Chondrocyte (in vitro differentiated cells): ENCODE measurements at places on chromosomes 1 and 21. TPM values are rescaled to one million over a fixed set of nuclear protein-coding genes. Genes with fewer than 3 reads are reported as not detected.

The HAO2 gene
- total RNA-seq = not detected in 3 replicates

The LMX1A gene
- not detected in 3 replicates for total RNA-seq

The SPATA45 gene
- 0.47 to 1.3 TPM in 2 of 3 replicates, not detected in the other for total RNA-seq

The C1orf87 gene
- 0.21 to 0.65 TPM in 2 of 3 replicates, not detected in the other for total RNA-seq

The CHRM3 gene
- 0.05 to 0.29 TPM in 2 of 3 replicates, not detected in the other for total RNA-seq

The BEND5 gene
- 1.5 to 4.2 TPM (median 2.2 TPM) in 3 replicates for total RNA-seq

The EPHX1 gene
- total RNA-seq = 61.8 to 69.1 TPM (median 67.0 TPM) in 3 replicates

The ACTN2 gene
- 0.28 to 0.47 TPM in 2 of 3 replicates, not detected in the other for total RNA-seq

The ADGRL2 gene
- 51.2 to 64.2 TPM (median 54.1 TPM) in 3 replicates for total RNA-seq

The PLA2G5 gene
- not detected in 3 replicates for total RNA-seq

The PRR9 gene
- not detected in 3 replicates for total RNA-seq

The MATN1 gene
- 0.19 to 0.82 TPM (median 0.47 TPM) in 3 replicates for total RNA-seq

The EFNA3 gene
- total RNA-seq = 4.3 to 5.5 TPM (median 4.5 TPM) in 3 replicates

The ASTN1 gene
- not detected in 3 replicates for total RNA-seq

The MAP3K21 gene
- total RNA-seq = 0.17 to 0.25 TPM (median 0.18 TPM) in 3 replicates

GRCh38 chr1:118254001-118254400, 69.0 kb upstream of the SPAG17 start:
- no peak overlapping the region for H3K4me3 ChIP-seq
- peak overlapping the region; percentile 22 for H3K27ac ChIP-seq
- H3K4me1 ChIP-seq = peaks cover 27% of the 10 kb centered on the region
- no peaks in the 10 kb centered on the region for H3K36me3 ChIP-seq
- no peaks in the 10 kb centered on the region for H3K27me3 ChIP-seq
- no peak for DNase-seq

DNA sequence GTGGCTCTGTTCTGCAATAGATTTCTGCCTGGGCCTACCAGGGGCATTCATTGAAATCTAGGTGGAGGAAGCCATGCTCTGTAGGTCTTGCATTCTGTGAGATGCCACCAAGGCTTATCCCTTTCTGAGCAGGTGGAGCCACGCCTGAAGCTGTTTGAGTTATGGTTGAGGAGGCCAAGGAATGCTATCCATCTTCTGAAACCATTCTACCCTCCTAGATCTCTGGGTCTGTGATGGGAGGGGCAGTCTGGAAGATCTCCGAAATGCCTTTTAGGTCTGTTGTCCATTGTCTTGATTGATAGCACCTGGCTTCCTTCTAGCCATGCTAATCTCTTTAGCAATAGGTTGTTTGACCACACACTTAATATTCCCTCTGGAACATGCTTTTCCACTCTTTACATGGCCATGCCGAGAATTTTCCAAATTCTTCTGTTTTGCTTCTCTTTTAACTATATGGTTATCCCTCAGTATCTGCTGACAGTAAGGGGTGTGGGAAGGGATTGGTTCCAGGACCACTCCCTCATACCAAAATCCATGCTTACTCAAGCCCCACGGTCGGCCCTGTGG, 45.2 kb downstream of the AK4 start:
- H3K4me1 ChIP-seq = peaks cover 57% of the 10 kb centered on the region
- H3K4me3 ChIP-seq = no peak overlapping the region
- no peak overlapping the region for H3K27ac ChIP-seq

- H3K27me3 ChIP-seq = no peaks in the 10 kb centered on the region
- no peak overlapping the region for H3K4me3 ChIP-seq
- peaks cover 2% of the 10 kb centered on the region for H3K36me3 ChIP-seq
- no peak for DNase-seq
- H3K4me1 ChIP-seq = peaks cover 47% of the 10 kb centered on the region
These were observed 4.1 kb downstream of the UQCRHL start for GRCh38 chr1:15803380-15803779.

- H3K27ac ChIP-seq = no peak overlapping the region
- H3K4me3 ChIP-seq = no peak overlapping the region
- peaks cover 12% of the 10 kb centered on the region for H3K36me3 ChIP-seq
- no peaks in the 10 kb centered on the region for H3K27me3 ChIP-seq
- no peak for DNase-seq
These were observed 11.8 kb upstream of the MAB21L3 start for GRCh38 chr1:116099379-116099778.

- DNase-seq = no peak
- H3K27ac ChIP-seq = no peak overlapping the region
- H3K36me3 ChIP-seq = no peaks in the 10 kb centered on the region
- no peaks in the 10 kb centered on the region for H3K4me1 ChIP-seq
These were observed 38.2 kb downstream of the ACTN2 start for GRCh38 chr1:236724506-236724905.

DNA sequence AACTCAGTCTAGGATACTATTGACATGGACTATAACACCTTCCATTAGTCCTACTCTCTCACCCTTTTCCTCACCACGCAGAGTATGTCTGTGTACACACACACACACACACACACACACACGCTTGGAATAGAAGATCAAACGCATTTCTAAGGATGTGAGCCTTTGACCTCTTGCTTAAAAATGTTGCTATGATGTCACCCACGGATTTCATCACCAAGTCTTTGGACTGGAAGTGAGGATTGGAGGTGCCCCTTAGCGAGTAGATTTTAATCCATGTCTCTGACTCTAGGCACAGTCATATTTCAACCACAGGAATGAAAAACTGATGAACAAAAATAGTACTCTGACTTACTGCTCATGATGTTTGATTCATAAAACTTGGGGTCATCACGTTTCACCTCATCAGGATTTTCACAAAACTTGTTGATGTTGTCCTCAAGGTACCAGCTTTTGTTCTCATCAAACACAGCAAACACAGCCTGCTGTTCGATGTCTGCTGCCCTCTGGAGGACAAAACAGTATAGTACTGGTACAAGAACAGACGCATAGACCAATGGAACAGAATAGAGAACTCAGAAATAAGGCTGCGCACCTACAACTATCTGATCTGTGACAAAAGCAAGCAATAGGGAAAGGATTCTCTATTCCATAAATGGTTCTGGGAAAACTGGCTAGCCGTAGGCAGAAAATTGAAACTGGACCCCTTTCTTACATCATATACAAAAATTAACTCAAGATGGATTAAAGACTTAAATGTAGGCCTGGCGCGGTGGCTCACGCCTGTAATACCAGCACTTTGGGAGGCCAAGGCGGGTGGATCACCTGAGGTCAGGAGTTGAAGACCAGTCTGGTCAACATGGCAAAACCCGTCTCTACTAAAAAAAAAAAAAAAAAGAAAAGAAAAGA, 39.9 kb downstream of the F5 start:
- no peaks in the 10 kb centered on the region for H3K36me3 ChIP-seq
- no peak for DNase-seq
- no peak overlapping the region for H3K27ac ChIP-seq
- no peaks in the 10 kb centered on the region for H3K4me1 ChIP-seq
- no peak overlapping the region for H3K4me3 ChIP-seq
- H3K27me3 ChIP-seq = peaks cover 45% of the 10 kb centered on the region

GRCh38 chr21:14477841-14478240, 68.3 kb downstream of the SAMSN1 start:
- no peak overlapping the region for H3K27ac ChIP-seq
- H3K36me3 ChIP-seq = no peaks in the 10 kb centered on the region
- DNase-seq = no peak

GRCh38 chr1:154860156-154860870, 9.8 kb downstream of the KCNN3 start:
- H3K36me3 ChIP-seq = no peaks in the 10 kb centered on the region
- no peak overlapping the region for H3K4me3 ChIP-seq
- DNase-seq = no peak
- H3K4me1 ChIP-seq = peaks cover 42% of the 10 kb centered on the region

- DNase-seq = no peak
- H3K4me3 ChIP-seq = no peak overlapping the region
- H3K36me3 ChIP-seq = peaks cover 1% of the 10 kb centered on the region
- no peaks in the 10 kb centered on the region for H3K27me3 ChIP-seq
These were observed 114.6 kb downstream of the MRPS6 start for GRCh38 chr21:34187935-34188334.

GRCh38 chr1:24190983-24191461, 3.9 kb upstream of the IFNLR1 start:
- no peak overlapping the region for H3K4me3 ChIP-seq
- no peak for DNase-seq
- peaks cover 7% of the 10 kb centered on the region for H3K27me3 ChIP-seq
- H3K27ac ChIP-seq = no peak overlapping the region
- H3K36me3 ChIP-seq = no peaks in the 10 kb centered on the region
- H3K4me1 ChIP-seq = peaks cover 12% of the 10 kb centered on the region

DNA sequence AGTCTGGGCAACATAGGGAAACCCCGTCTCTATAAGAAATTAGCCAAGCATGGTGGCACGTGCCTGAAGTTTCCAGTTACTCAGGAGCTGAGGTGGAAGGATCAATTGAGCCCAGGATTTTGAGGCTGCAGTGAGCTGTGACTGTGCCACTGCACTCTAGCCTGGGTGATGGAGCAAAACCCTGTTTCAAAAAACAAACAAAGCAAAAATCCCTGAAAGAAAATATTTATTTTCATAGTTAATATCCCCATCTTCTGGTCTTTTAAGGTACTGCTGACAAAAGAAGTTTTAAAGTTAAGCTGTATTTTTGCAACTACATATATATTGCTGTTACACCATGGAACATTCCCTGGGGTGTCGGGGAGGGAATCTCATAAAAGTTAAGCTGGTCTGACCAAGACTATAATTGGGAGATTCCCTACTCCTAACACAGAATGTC, 26.0 kb downstream of the VAMP4 start:
- H3K36me3 ChIP-seq = no peaks in the 10 kb centered on the region
- H3K27ac ChIP-seq = no peak overlapping the region
- no peaks in the 10 kb centered on the region for H3K27me3 ChIP-seq
- DNase-seq = no peak
- H3K4me3 ChIP-seq = no peak overlapping the region

DNA sequence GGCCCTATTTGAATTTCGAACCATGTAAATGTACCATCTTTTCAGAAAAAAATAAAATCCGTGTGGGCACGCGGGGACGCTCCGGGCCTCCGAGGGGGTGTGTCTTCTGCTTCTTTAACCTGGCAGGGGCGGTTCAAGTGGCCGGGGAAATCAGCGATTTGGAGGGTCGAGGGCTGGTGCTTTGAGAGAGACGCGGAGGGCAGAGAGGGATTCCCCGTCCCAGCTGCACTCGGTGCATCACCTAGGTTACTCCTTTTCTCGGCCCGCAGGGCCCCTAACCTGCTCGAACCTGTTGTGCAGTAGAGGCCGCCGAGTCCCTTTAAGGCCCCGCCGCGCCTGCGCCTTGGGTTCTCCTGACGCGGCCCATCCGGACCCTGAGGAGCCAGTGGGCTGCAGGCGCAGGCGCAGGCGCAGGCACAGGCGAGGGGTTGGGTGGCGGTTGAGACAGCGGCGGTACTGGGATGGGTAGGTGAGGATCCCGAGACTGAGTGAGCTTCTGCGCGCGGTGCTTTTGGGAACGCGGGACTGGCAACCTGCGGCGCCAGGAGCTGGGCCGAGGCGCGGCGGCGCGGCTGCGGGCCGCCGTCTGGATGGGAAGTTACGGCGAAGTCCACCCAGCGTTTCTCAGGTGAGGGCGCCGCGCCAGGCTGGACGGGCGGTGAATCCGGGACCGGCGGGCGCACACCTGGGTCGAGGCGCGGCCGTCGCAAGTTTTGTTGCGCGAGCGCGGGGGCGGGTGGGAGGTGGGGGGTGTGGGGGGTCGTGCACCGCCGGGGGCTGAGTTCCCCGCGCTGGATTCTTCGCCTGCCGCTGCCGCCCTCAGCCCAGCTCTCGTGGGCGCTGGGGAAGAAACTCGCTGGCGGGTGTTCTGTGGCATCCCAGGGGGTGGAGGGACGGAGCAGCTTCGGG, at the start of gene NBPF3:
Gene NBPF3, plus strand, starts transcription at position 417 of the 909 bp plus-strand sequence. CDS start 4,950 bp downstream, outside the sequence.
- no peaks in the 10 kb centered on the region for H3K27me3 ChIP-seq
- H3K4me1 ChIP-seq = peaks cover 25% of the 10 kb centered on the region
- peak; percentile 98 for DNase-seq

DNA sequence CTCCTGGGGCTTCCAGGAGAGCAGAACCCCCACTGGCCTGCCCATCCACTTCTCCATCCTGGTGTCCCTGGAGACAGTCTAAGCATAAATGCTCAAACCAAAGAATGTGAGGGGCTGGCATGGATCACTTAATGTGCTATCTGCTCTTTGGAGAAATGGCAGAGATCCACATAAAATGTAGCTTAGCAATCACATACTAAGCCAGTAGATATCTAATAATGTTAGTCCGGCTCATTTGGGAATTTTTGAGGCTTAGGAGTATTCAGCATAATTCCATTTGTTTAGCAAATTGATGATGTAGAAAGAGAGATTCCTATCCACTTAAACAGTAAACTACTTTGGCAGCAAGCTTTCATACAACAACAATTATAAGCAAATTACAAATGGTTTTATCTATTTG, 90.7 kb downstream of the TENT5C start:
- no peak overlapping the region for H3K4me3 ChIP-seq
- peak overlapping the region; percentile 95 for H3K27ac ChIP-seq
- H3K27me3 ChIP-seq = peaks cover 3% of the 10 kb centered on the region
- H3K4me1 ChIP-seq = peaks cover 25% of the 10 kb centered on the region
- H3K36me3 ChIP-seq = no peaks in the 10 kb centered on the region
- no peak for DNase-seq

DNA sequence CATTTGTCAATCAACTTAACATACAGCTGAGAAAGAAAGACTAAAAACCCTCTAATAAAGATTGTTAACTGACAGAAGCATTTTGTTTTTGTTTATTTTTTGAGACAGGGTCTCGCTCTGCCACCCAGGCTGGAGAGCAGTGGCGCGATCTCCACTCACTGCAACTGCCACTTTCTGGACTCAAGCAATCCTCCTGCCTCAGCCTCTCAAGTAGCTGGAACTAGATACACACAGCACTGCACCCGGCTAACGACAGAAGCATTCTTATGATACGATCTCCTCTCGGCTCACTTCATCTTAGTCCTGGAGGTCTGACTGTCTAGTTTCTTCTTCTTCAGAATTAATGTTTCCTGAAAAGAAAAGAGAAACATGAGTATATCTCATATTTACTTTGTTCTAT, 23.5 kb downstream of the RSPH1 start:
- H3K4me1 ChIP-seq = peaks cover 11% of the 10 kb centered on the region
- H3K36me3 ChIP-seq = no peaks in the 10 kb centered on the region
- DNase-seq = no peak
- H3K4me3 ChIP-seq = no peak overlapping the region

- DNase-seq = no peak
- H3K36me3 ChIP-seq = no peaks in the 10 kb centered on the region
These were observed 84.4 kb downstream of the HSF2BP start for GRCh38 chr21:43574741-43575472.

GRCh38 chr1:236144033-236144432, 1.7 kb downstream of the GPR137B start:
- peaks cover 16% of the 10 kb centered on the region for H3K27me3 ChIP-seq
- DNase-seq = no peak
- H3K4me3 ChIP-seq = no peak overlapping the region

DNA sequence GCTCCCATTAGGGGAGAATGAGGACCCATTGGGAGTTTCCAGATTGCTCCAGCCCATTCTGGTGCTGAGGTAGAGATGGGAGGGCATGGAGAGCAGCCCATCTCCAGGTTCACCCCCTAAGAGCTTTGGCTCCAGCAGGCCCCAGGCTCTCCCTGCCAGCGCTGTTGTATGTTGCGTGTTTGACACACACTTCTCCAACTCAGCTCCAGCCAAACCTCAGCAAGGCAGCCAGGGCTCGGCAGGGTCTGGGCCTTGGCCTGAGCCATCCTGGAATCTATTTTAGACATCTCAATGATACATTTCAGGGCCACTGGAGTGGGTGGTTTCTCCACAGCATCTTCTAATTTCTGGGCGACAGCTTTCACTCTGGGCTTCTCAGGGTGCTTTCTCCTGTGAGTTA, 117.0 kb downstream of the NAV1 start:
- no peak for DNase-seq
- H3K27me3 ChIP-seq = no peaks in the 10 kb centered on the region
- no peak overlapping the region for H3K27ac ChIP-seq
- H3K4me1 ChIP-seq = peaks cover 67% of the 10 kb centered on the region
- no peak overlapping the region for H3K4me3 ChIP-seq

- no peaks in the 10 kb centered on the region for H3K36me3 ChIP-seq
- no peaks in the 10 kb centered on the region for H3K27me3 ChIP-seq
- H3K4me1 ChIP-seq = peaks cover 8% of the 10 kb centered on the region
- no peak overlapping the region for H3K27ac ChIP-seq
These were observed 31.9 kb downstream of the SETD4 start for GRCh38 chr21:36028127-36029069.
